ENCODE measurements at places on chromosomes 1 and 21. TPM values are rescaled to one million over a fixed set of nuclear protein-coding genes. Genes with fewer than 3 reads are reported as not detected.

SPATA17 gene
- total RNA-seq: 0.03 TPM

- H3K27me3 ChIP-seq: no peaks in the 10 kb centered on the region
- peaks cover 33% of the 10 kb centered on the region for H3K4me1 ChIP-seq
- DNase-seq: no peak
Measured at GRCh38 chr1:39405358-39405757, 86.1 kb upstream of the BMP8A start.

GRCh38 chr1:234773936-234774677, 164.1 kb upstream of the IRF2BP2 start:
- no peaks in the 10 kb centered on the region for H3K27me3 ChIP-seq
- H3K4me1 ChIP-seq: peaks cover 18% of the 10 kb centered on the region
- H3K4me3 ChIP-seq: no peak overlapping the region

DNA sequence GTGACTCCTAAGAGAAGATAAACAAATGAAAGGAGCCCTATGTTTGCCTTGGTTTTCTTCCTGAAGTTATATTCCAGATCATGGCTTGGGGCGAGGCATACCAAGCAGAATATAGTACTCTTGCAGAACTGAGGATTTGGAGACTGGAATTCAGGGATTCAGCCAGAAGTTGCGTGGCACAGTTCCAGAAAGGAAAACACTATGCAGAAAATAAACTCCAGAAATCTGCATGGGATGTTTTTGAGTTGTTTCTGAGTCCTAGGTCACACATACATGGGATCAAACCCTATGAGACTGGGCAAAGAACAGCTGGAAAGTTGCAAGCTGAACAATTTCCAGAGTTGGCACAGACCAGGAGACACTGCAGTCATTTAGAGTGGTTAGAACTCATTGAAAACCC, 42.9 kb upstream of the IFFO2 start:
- no peaks in the 10 kb centered on the region for H3K4me1 ChIP-seq
- 0 out of 2 replicates have a peak, but pooled peaks cover 3% of the 10 kb centered on the region for H3K27me3 ChIP-seq
- no peak overlapping the region for H3K4me3 ChIP-seq

- H3K27me3 ChIP-seq: no peaks in the 10 kb centered on the region
- peaks cover 19% of the 10 kb centered on the region for H3K4me1 ChIP-seq
- no peak overlapping the region for H3K4me3 ChIP-seq
- H3K36me3 ChIP-seq: no peaks in the 10 kb centered on the region
- peak; percentile 15 for DNase-seq
Measured at GRCh38 chr1:31101147-31101502, 35.6 kb upstream of the PUM1 start.

DNA sequence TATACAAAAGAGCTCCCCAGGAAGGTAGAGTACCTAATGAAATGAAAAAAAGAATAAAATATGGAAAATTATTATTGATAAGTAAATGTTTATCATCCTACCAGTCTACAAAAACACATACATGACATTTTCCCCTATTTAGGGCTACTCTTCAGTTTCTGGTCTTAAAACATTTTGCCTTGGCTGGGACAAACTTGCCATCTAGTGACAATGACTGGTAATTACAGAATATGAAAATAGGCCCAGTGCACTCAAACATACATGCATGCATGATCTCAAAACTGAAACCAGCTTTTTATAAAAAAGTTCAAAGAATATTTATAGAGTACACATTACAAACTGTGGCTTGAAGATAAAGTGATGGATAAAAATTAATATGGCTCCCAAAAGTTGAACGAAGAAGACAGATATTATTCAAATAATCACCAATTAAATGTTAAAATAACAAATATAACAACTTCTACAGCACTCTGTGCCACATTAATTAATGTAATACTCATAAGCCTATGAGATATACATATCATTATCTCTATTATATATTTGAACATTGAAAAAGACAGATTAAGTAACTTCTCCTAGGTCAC, 10.5 kb upstream of the RNPC3 start:
- H3K4me3 ChIP-seq: no peak overlapping the region
- no peak for DNase-seq
- no peak overlapping the region for H3K27ac ChIP-seq
- no peaks in the 10 kb centered on the region for H3K27me3 ChIP-seq

DNA sequence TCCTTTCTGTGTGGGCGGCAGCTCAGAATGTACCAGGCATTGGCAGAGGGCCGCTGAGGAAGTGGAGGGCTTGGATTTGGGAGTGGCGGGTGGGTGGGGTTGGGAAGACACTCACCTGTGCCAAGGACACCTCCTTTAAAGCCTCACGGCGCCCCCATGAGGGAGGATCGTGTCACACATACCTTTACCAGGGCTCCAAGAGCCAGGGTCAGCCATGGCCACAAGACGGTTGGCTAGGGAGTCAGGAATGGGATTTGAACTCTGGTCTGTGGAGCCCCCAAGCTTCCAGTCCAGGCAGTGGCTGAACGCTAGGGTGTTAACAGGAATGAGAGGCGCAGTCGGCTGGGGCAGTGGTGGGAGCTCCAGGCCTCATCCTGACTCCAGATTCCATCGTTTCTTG, 4.6 kb downstream of the NBL1 start:
- DNase-seq: no peak
- no peak overlapping the region for H3K27ac ChIP-seq
- H3K36me3 ChIP-seq: no peaks in the 10 kb centered on the region
- H3K4me1 ChIP-seq: peaks cover 6% of the 10 kb centered on the region
- no peaks in the 10 kb centered on the region for H3K27me3 ChIP-seq
- no peak overlapping the region for H3K4me3 ChIP-seq

DNA sequence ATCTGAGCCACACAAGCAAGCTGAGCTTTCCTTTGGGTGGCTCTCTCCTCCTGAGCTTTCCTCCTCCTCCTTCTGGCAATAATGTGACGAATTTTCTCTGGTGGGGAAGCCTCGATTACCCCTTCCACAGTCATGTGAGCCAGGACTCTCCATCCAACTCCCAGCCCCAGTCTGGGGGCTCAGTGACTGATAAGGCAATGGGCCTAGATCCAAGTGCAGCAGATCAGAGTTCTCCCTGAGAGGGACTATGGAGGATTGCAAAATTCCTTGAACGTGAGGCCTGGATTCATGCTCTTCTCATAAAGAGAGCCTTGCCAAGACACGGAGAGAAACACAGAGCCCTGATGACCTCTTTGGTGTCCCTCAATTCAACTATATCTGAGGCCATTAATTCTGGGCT, 31.3 kb upstream of the TRIM67 start:
- H3K36me3 ChIP-seq: no peaks in the 10 kb centered on the region
- no peak for DNase-seq
- no peaks in the 10 kb centered on the region for H3K27me3 ChIP-seq

DNA sequence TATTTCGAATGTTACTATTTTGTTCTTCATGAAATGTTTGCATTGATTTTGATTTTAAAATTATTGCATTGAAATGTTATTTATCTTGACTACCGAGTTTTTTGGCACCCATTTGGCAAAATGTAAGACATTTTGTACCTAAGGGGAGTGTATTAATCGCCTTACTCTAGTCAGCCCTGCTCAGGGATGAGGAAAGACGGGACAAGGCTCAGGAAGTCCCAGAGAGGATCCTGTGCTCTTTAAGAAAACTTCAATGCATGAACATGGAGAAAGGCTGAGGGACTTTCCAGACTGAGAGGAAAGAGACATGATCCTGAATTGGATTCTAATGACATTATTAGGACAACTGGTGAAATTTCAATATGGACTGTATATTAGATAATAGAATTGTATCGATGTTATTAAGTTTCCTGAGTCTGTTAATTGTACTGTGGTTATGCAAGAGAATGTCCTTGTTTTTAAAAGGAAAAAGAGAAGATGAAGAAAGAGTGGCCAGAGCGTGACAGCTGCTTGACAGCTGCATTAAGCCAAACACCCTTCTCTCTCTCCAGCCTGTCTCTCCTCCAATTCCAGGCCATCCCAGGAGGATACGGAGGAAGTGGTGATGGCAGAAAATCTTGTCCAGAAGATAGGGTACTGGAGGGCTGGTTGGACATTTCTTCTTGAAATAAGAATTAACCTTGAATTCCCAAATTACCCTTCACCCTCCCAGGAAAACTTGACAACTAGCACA, 66.0 kb downstream of the PLEKHA6 start:
- H3K36me3 ChIP-seq: no peaks in the 10 kb centered on the region
- DNase-seq: peak; percentile 90
- H3K27ac ChIP-seq: peak overlapping the region; percentile 91
- no peak overlapping the region for H3K4me3 ChIP-seq

GRCh38 chr1:109704173-109704572, 7.9 kb upstream of the GSTM5 start:
- H3K36me3 ChIP-seq: no peaks in the 10 kb centered on the region
- no peaks in the 10 kb centered on the region for H3K27me3 ChIP-seq
- DNase-seq: no peak
- H3K4me1 ChIP-seq: no peaks in the 10 kb centered on the region
- no peak overlapping the region for H3K4me3 ChIP-seq
- H3K27ac ChIP-seq: no peak overlapping the region

Data from SJCRH30 (cell line).